ENCODE measurements at places on chromosomes 12 and 14.

DNA sequence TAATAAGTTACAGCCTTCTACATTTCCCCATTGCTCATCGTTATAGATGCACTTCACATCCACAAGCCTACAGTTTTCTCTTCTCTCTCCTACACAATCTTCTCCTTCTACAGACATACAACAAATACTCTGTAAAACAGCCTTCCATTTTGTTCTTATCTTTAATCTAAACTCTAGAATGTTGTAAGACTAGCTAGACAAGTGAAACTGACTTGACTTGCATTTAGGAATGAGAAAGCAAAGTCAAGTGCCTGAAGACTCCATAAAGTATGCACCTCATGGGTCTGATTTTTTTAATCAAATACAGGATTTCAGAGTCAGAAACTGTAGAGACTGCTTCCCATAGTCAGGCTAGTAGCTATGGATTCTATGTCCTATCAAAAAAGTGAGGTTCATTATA is 190.3 kb downstream of the KLHL28 start:
- DNase-seq = no peak

GRCh38 chr12:40616383-40616915 is 75.8 kb upstream of the CNTN1 start:
- DNase-seq = no peak

GRCh38 chr12:12533238-12533829 is 29.3 kb downstream of the DUSP16 start:
- DNase-seq = no peak

GRCh38 chr12:42362647-42363260 is 36.8 kb downstream of the PPHLN1 start:
- DNase-seq = no peak

DNA sequence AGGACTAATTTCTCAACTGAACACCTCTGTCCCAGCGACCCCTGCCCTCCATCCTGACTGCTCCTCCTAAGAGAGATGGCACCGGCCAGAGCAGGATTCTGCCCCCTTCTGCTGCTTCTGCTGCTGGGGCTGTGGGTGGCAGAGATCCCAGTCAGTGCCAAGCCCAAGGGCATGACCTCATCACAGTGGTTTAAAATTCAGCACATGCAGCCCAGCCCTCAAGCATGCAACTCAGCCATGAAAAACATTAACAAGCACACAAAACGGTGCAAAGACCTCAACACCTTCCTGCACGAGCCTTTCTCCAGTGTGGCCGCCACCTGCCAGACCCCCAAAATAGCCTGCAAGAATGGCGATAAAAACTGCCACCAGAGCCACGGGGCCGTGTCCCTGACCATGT is 756 bp downstream of the RNASE7 start:
- no peak for DNase-seq

- no peak for DNase-seq
Measured at GRCh38 chr12:12046401-12046800, 24.3 kb upstream of the BCL2L14 start.

DNA sequence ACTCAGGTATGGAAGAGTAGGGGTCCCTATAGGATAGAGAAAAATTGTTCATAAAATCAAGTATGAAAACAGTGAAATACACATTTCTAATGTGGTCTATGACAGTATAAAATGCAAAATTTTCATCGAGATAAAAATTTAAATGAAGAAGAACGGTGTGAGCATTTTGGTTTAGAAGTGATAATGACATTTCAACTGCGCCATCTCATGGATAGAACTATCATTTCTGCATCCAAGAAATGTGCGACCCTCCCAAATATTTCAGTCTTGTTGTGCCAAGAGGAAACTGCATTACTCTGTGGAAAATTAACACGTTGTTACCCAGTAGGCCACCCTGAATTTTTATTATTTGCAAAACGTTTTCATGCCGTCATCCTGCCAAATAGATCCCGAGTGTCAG is 108.8 kb downstream of the CRACR2A start:
- DNase-seq = no peak

GRCh38 chr14:56199095-56199981 is 81.1 kb downstream of the PELI2 start:
- DNase-seq = peak; percentile 72

GRCh38 chr14:101970830-101971400 is 6.5 kb downstream of the DYNC1H1 start:
- no peak for DNase-seq

- DNase-seq = no peak
Measured at GRCh38 chr14:65548878-65549277, 136.3 kb downstream of the FUT8 start.

DNA sequence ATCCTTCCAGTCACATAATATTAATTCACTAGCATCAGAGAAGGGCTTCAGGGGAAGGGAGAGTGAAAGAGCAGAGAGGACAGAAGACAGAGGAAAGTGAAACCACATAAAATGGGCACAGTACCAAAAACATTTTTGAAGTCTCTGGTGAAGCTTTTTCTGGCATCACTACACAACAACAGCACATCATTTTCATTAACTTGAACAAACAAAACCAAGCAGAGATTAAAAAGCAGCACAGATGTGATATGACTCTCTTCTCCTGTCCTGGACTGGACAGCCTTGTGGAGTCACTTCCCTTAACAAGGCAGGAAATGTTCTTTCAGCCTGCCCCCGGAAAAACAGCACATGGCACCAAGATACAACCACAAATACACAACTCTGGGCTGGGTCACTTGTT is 112.0 kb downstream of the TSPAN8 start:
- no peak for DNase-seq

DNA sequence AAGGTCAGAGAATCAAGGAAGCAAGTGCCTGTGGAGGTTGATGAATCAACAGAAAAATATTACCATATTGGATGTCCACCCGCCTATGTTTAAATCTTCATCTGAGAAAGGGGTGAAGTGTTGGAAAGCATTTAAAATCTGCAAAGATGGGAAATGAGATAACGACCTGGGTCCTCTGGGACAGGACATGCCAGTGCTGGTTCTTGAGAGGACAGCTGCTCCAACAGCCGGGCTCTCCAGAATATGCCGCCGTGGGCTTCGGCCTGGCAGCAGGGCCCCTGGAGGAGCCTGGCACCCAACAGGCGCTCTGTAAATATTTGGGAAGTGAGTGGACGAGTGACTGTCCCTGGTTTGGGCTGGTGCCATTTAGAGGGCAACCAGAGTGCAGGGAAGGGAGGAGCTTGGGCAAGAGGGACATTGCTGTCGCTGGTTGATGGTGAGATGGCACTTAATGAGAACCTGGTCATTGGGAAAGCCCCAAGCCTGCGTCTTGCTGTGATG is 129.9 kb downstream of the KCNA5 start:
- DNase-seq = no peak

DNA sequence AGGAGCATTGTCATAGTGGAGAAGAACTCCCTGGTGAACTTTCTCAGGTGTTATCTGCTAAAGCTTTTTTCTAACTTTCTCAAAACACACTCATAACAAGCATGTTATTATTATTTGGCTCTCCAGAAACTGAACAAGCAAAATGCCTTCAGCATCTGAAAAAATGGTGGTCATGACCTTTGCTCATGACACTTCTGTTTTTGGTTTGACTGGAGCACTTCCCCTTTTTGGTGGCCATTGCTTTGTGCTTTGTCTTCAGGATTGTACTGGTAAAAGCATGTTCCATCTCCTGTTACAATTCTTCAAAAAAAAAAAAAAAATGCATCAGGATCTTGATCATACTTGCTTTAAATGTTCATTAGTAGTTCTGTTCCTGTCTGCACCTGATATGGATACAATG is 1241.6 kb upstream of the USP15 start:
- DNase-seq = no peak

GRCh38 chr12:100624571-100624970 is 51.1 kb downstream of the GAS2L3 start:
- DNase-seq = no peak

- DNase-seq = peak; percentile 53
Measured at GRCh38 chr12:69415471-69416275, 54.5 kb upstream of the FRS2 start.

DNA sequence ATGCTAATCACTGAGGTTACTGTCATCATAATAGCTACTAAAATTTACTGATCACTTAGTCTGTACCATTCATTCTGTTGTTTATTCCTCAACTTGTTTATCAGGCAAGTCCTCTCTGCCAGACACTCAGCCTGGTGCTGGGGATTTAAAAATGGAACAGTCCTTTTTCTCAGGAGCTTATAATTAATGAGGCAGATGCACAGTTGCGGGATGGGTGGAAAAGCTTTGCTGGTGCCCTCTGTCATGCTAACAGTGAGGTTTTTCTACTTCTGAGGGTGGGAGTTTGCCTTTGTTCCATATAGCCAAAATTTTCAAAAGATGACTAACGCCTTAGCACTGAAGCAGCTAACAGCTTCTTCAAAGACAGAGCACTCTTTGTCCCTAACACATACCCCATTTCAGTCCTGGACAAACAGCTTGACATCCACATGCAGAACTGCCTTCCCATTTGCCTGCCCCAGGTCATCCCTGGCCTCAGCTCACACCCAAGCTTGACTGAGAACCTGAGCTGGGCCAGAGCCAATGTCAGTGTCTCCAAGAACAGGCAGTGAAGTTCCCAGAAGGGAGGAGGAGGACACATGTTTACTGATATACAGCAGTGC is 30.8 kb upstream of the HSPB8 start:
- DNase-seq = peak; percentile 58

- no peak for DNase-seq
Measured at GRCh38 chr14:56894591-56894991, 84.3 kb upstream of the OTX2 start.

GRCh38 chr12:117724543-117724942 is 244.2 kb downstream of the KSR2 start:
- DNase-seq = no peak

DNA sequence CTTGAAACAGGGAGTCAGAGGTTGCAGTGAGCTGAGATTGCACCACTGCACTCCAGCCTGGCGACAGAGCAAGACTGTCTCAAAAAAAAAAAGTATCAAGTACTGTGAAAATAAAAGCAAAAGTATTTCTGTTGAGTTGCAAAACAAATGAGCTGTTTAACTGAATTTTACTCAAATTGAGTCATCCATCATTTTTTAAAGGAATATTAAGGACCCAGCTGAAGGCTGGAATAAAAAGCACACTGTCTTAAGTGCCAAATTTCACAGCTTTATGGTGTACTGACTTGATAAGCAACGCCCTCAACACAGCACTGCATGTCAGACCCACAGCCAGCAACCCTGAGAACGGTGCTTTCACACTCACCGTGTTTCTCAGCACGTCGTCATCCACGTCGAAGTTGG is 57.9 kb downstream of the AMN start:
- DNase-seq = no peak

- no peak for DNase-seq
Measured at GRCh38 chr14:74848768-74849167, 27.2 kb downstream of the PROX2 start.

DNA sequence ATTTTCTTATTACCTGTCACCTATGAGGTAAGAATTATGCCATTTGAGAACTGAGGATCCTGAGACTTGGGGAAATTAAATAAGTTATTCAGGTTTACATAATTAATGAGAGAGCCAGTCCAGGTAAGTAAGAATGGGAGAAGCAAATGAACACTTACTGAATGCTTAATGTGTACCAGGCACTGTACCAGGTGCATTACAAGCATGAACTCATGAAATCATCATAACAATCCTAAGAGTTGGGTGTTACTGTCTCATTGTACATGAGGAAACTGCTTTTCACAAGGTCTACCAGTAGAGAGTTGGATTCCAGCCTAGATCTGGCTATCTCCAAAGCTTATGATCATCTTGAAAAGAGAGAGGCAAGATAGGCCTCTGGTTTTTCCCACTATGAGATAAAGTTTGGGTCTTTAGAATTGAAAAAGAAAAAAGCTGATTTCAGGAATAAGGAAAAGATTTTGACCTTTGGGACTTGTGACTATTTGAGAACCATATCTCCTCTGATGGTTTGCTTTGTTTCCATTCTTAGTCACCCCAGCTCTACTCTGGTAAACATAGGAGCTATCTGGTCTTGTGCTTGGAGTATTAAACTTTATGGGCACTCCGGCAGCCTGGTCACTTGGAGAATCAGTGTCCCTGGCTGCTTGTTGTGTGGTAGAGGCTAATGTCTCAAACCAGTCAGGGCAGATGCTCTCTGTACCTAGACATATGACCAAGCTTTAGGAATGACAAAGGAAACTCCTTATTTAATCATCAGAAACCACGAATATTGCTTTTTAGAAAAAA is 48.0 kb downstream of the PTHLH start:
- no peak for DNase-seq

DNA sequence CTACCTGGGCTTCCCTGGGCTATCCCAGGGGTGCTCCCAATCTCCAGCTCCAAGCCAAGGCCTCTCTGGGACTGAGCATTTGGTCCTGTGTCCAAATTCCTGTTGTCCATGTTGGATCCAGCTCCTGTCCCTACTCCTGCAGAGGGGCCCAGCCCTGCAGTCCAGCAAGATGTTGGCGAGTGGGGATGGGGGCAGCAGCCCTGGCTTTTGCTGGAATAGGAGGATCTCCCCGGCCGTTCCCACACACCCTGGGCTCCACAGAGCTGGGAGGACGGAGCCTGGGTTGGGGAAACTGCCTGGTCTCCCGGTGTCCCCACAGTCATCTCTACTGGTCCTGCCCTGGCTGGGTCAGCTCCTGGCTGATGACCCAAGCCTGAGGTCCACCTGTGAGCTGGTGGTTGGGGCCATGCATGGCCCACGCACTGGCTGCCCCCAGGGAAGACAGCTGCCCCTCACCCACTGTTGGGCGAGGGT is 219.6 kb upstream of the C14orf180 start:
- no peak for DNase-seq

- DNase-seq = peak; percentile 23
Measured at GRCh38 chr12:75208856-75209811, 505 bp downstream of the KCNC2 start.

DNA sequence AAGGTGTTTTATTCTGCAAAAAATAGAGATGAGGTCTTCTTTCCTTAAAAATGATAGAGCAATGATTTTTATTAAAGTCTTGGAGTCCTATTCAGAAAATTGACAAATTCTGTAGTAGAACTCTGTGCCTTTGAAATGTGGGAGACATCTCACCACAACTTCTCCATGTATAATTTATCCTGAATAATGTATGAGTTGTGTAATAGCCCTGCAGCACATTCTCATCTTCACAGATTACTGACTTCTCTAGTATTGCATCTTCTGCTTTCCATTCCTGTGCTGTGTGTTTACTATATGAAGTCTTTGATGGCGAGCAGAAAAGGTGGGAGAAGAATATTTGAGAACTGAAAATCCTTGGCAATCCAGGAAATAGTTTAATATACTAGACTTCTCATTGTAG is 255.6 kb downstream of the TTC6 start:
- no peak for DNase-seq

GRCh38 chr12:29639893-29640495 is 142.5 kb upstream of the OVCH1 start:
- DNase-seq = peak; percentile 39

GRCh38 chr14:35341454-35341750 is 49.2 kb downstream of the PSMA6 start:
- no peak for DNase-seq
